Cortex of kidney (tissue), 1 donor: ENCODE measurements at places on chromosomes 6 and 20.

DNA sequence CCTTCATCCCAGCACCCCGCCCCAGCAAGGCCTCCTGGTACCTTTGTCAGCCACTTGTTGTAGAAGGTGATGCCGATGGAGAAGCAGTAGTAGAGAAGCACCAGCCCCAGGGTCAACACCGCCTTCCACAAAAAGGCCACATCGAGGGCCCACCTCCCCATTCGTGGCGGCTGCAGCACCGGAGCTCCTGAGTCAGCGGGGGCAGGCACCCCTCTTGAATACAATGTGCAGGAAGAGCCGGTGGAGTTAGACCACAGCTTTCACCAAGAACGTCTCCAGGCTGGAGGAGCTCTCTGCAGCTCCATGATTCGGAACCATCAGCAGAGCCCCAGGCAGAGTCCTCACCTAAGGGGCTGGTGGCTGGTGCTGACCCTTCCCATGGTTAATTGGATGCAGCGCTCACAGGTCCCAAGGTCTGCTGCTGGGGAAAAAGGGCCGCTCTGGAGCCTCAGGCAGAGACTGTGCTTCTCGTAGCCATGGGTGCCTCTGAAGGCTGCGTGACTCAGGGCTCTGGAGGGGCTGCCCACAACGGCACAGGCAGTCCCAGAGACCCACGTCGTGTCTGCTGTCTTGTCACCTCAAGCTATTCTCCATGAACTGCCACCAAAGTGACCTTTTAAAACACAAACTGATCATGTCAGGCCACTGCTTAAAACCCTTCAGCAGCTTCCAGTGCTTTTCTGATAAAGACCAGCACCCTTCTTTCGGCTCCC lies 47.9 kb downstream of the ELMO2 start:
- no peak for DNase-seq

DNA sequence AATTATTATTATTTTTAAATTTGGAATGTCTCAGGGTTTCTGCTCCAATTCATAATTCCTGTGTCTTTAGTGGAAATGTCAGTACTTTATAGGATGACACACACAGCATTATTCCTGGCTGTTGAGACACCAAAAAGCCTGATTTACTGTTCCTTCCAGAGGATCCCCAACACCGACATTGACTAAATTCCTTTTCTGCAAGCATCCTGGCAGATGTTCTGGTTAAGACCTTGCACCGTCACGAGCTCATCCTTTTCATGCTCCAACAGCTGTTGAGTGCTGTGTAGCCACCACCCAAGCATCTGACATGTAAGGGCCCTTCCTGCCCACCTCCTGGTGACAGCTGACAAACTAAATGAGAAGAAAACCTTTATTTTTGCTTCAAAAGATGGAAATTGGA lies 284.3 kb upstream of the SULF2 start:
- DNase-seq, result no peak

DNA sequence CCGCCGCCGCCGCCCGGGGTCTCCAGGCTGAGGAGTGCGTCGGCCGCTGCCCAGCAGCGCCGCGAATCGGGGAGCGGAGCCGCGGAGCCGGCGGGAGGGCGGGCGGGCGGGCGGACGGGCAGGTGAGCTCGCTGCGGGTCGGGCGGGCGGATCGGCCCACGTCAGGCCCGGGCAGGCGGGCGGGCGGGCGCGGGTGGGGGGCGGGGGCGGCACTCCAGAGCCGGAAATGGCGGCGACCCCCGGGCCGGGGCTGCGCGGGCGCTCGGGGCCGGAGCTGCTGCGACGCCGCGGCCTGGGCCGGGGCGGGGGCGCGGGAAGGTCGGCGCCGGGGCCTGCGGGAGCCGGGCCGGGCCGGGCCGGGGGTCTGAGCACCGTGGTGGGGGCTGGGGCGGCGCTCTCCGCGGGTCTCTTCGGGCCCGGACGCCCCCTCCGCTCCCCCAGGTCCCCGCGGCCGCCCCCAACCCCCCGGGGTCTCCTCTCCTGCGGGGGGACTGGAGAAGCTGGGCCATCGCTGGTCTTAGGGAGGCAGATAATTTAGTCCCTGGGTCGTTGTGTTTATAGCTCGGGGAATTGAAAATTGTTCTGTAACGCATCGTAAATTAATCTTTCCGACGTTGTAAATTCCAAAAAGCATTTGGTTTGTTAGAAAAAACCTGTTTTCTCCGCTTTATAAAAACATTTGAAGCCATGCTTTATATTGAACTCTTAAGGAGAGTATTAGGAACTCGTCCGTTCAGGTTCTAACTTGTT lies 451 bp downstream of the DNAJC5 start:
- no peak for DNase-seq

- DNase-seq, result no peak
Measured at GRCh38 chr20:24488064-24488799, 18.8 kb downstream of the SYNDIG1 start.

DNA sequence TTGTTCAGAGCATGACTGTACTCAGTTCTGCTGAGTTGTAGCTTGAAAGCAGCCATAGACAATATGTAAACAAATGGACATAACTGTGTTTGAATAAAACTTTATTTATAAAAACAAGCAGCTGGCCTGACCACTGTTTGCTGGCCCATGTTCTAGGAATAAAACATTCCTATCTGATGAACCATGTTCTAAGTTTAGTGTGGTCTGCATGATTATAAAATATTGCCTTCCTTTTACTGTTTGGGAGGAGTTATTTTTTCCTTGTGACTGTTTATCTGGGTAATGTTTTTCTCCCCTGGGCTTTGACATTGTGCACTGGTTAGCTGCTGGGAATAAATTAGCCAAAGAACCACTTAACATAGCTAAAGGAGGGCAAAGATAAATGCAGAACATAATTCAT lies 55.1 kb downstream of the CDS2 start:
- DNase-seq, result no peak

DNA sequence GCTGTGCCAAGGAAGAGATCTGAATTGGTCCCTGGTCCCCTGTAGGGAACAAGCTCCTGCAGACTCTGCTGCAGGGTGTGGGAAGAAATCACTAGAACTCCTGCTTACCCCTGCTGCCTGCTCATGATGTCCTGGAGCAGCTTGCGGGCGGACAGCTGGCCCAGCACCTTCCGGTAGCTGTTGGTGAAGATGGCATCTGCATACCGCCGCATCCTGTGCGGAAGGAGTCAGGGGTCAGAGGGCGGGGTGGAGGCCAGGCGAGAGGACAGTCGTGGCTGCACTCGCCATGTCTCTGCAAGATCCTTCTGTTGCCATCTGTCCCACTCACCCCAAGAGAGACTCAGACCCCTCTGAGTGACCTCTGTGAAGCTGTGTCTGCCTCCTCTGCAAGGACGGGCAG lies 5.3 kb downstream of the GHRH start:
- DNase-seq, result no peak

DNA sequence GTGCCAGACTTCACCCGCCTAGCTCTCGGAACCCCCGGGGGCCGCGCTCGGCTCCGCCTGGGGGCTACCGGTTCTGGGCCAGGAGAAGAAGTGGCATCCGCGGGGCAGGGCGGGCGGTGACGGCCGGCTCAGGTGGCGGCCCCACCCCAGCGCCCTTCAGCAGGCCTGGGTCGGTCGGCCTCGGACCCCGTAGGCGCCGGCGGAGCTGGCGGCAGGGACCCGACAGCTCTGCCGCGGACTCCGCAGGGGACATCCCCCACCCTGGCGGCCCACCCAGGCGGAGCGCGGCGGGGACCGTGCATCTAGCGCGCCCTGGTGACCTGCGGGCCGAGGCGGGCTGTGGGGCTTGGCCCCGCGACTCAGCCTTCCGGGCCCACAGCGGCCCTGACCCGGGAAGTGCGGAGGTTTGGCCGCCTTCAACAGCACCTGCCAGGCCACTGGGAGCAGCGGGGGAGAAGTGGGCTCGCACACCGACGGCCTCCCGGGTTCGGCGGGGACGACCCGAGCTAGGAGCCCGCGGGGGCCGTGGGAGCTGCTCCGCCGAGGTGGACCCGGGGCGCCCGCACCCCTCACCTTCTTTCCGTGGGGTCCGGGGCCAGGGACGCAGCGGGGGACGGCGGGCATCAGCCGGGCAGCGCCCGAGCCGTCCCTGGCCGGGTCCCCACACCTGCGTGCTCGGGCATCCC lies 87.1 kb downstream of the TMEM242 start:
- DNase-seq, result no peak

DNA sequence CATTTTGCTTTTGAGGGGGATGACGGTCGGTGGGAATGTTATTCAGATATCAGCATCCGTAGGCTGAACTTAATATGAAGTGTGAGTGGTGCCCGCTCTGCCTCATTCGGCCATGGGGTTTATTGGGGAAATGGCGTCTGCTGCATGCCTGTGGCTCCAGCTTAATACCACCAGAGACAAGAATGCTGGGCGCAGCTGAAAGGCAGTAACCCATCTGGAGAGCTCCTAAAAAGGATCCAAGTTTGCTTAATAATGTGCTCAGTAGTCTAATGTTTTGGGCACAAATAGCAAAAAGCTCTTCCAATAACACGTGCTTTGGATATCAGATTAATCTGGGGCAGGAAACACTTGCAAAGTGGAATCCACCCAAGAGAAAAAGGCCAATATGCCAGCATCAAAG lies 273.0 kb upstream of the TAB2 start:
- DNase-seq, result no peak

GRCh38 chr6:18165751-18166150 lies 10.5 kb downstream of the KDM1B start:
- DNase-seq, result no peak

GRCh38 chr6:41073968-41074691 lies 1.4 kb downstream of the NFYA start:
- no peak for DNase-seq
